ENCODE measurements at places on chromosomes 6 and 20.
A peak's percentile ranks its signal among the peaks of the same experiment; 100 is the strongest.

DNA sequence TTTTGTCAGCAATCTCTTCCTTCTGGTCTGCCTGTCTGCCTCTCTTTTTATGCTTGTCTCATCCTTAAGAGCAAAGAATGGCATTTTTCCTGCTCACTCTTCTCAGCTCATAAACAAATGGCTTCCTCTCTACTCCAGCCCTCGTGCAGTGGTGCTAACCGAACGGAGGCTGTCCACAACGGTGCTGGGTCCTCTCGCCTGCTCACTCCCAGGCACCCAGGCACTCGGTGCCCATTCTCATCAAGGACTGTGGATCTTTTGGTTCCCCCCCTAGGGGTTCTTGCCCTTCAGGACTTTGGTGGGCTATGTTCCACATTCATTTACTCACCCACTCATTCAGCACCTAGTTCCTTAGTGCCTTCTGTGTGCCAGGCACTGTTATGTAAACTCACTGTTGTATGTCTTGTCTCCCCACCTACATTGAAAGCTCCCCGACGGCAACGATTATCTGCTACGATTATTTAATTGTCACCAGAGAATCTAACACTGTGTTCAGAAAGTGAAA is 113.9 kb downstream of the FYN start:
- no peak for DNase-seq

GRCh38 chr20:10093087-10093591 is 58.4 kb downstream of the ANKEF1 start:
- DNase-seq, result no peak

GRCh38 chr6:35475573-35475972 is 7.4 kb downstream of the RPL10A start:
- DNase-seq, result no peak

DNA sequence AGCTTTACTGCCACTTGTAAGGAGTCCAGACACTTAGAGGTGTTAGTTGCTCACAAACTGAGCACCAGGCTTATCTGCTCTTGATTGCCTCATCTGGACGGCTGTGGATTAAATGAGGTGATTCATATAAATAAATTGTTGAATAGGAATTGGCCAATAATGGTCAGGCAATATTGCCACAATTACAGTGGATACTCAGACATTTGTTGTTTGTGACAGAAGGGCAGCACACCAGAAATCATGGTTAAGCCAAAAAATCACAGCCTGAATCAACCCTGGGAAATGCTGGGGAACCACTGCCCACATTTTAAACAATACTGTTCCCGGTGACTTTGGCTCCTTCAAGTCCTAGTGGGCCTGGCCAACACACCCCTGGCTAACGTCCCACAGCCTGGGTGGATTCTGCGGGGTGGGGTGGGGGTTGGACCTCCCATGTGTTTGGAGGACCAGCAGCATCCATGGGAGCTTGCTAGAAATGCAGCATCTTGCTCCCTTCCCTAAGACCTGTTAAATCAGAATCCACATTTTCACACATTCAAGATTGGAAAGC is 29.5 kb upstream of the SPDEF start:
- DNase-seq, result no peak

DNA sequence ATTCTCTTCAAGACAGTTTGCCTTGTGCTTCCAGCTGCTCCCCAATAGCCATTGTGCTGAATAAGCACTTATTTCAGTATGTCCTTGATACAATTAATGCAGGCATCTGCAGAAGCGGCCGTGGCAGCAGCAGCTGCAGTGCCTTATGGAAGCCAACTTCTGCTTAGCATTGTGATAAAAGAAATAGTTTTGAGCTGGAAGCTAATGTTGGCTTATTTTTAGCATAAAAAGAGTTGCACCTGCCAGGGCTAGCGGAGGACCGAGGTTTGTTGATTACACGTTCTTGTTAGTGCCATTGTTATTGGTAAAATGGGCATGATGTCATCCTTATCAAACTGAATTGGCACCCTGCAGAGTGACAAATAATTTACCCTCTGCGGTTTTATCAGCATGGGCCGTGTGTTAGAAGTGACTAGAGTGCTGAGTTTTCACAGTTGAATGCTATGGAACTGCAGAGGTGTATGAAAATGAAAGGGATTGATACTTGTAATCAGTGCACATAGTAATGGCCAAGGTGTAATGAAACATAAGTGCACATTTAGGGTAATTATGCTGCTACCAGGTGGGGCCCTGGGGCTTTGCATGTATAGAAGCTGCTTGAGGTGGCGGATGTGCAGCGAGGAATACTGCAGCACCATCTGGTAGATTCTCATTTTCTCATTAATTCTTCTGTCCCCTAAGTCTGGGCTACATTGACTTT is 334.3 kb downstream of the CDKAL1 start:
- DNase-seq, result no peak

DNA sequence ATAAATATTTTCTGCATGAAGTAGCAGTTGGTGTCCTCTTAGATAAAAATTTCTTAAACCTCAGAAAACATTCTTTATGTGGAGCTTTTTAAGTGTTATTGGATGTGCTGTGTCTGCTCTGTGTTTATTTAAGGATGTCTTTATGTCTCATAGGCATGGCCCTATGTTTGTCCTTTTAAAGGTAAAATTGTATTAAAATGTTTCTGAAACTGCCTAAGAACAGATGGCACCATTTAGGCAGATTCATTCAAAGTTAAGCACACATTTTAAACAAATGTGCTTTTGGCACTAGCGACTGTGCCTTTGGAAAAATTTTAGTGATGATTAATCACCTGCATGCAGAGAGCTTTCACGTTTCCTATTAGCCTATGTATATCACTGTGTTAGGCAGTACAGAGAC is 125.2 kb downstream of the KIF6 start:
- DNase-seq, result no peak

DNA sequence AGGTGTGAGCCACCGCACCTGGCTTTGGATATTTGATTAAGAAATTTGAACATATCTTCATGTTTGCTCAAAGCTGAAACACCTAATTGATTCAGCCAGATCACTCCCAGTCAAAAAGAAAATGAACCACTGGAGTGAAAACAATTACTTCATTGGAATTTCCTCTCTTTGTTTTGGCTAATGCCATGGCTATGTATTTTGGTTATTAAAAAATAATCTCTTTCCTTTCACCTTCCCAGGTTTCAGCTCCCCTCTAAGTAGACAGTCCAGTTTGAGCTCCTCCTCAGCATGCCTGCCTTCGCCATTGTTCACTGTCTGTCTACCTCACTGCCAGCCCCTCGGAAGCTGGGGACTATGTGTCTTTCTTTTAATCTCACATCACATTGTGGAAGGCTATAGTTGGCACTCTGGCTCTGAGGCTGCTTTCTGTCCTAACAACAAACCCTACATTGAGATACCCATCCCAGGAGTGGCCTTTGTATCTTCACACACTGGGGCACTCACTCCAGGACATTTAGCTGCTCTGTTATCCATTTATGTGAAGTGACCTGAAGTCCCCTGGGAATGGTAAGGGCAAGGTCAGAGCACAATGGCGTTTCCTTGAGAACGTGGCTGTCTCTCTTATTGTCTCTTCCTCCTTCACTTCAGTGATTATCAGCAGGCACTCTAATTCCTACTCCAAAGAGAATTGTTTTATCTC is 764.0 kb upstream of the CITED2 start:
- no peak for DNase-seq

DNA sequence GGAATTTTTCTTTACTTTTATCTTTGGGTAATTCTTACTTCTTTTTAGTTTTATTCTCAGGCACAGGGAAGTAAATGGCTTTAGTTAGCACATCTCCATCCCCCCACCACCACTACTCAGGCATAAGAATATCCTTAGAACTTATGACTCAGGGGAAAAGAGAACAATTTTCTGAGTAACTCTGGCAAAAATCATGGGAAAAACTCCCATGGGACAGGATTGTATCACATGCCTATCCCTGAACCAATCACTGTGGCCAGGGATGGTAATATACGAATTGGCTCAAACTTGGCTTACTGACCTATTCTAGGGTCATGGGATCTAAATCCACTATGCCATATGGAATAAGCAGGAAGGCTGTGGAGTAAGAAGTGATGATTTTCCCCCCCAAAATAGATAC is 339.1 kb downstream of the BTBD3 start:
- DNase-seq, result no peak

DNA sequence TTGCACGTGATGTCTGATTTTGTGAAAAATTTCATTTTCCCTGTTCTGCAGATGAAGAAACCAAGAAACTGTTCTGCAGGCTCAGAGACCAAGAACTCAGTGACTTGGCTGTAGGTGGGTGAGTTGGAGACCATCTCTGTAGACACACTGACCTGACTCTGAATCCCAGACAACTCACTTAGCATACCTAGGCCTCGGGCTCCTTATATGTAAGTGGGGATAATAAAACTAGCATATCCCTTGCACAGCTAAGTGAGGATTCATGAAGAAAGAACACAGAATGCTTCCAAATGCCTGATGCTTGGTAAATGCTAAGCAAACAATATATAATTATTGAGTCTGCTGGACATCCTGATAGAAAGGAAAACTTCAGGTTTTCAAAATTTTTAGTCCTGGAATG is 70.8 kb downstream of the B3GAT2 start:
- DNase-seq, result no peak

DNA sequence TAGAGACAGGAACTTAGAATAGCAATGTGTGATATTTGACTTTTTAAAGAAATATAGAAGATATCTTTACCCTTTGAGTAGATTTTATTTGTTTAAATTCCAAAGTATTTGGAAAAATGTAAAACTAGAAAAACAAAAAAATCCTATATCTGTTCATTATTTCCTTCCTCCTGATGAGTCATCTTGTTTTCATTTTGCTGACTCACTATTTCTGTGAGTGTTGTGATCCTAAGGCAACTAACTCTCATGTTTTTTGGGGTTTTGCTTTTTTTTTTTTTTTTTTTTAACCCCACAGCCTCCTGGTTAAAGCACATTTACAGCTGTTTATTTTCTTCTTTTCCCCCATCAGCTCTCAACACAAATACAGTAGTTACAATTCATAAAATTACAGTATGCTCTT is 37.8 kb upstream of the THEMIS start:
- no peak for DNase-seq

DNA sequence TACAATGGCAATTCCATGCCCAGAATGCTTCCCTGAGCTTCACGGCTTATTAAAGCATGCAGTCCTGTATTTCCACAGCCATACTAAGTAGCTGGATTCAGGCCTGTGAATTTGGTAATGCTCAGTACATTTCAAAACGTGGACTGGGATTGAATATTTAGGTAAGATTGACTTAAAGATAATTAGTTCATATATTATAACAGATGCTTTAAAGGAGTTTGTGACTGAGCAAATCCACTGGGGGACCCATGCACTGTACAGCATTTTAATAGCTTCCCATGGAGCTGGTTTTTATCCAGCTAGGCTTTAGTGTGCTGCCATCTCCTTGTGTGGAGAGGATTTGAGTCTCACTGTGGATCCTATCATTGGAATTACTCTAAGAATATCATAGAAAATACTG is 420.9 kb upstream of the FLRT3 start:
- DNase-seq, result no peak

DNA sequence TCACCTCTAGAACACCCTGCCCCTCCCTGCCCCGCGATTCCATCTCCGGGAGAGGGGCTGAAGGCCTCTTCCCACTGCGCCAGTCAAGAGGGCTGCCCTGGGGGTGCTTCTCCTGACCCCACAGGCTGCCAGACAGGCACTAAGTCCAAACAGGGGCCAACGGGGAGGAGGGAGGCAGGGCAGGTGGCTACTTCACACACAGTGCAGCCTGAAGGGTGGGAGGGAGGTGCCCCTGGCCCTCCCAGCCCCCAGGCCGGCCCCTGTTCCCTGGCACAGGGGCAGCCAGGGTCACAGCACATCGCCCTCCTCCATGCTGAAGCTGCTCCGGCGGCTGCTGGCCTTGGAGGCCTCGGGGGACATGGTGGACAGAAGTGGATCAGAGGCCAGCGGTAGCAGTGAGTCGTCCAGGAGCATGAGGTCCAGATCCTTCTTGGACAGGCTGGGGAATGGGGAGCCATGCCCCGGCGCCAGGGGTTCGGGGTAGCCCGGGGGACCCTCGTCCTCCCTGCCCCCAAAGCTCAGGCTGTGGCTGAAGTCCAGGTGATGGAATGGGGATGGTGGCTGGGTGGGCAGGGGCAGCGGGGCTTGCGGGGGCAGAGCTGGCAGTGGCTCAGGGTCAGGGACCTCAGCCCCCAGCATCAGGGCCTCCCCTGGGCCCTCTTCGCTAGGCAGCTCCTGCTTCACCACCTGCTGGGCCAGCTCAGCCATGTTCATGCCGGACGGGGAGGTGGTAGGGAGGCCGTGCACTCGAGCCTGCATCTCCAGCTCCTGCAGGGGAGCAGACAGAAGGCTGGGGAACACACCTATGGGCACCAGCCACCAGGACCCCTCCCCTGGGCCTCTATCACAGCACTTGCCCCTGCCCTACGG is 46.3 kb downstream of the MDFI start:
- DNase-seq, result no peak

- DNase-seq, result peak; percentile 2
Measured at GRCh38 chr6:30510419-30511168, 21.3 kb downstream of the HLA-E start.

DNA sequence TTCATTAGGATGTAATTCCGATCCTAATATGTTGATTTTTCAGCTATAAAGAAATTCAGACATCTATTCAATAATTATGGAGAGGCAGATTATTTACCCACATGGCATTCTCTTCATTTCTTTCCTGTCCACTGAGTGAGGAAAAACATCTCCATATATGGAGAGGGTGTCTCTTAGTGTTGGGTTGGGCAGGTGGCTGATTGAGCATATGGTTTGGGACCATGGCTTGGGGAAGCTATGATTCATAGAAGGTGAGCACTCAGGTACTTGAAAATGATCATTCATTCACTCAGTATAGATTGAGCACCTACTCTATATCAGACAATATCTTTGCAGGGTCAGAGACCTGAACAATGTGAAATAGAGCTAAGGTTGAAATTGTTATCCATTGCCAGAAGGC is 41.3 kb upstream of the IL20RA start:
- DNase-seq, result no peak
